ENCODE measurements at places on chromosomes 1 and 21. TPM values are rescaled to one million over a fixed set of nuclear protein-coding genes. Genes with fewer than 3 reads are reported as not detected.

The MX1 gene
- total RNA-seq: 6.1 TPM

The FOXO6 gene
- total RNA-seq: 0.66 TPM

The TMEM50A gene
- 174 TPM for total RNA-seq

The HEYL gene
- total RNA-seq: not detected

The NIPAL3 gene
- 13.8 TPM for total RNA-seq

The SGIP1 gene
- total RNA-seq: 22.3 TPM

The HUNK gene
- under 0.01 TPM for total RNA-seq

The S100A5 gene
- not detected for total RNA-seq

The SLC37A1 gene
- 9.4 TPM for total RNA-seq

The EDARADD gene
- total RNA-seq: not detected

The EVA1B gene
- 75.4 TPM for total RNA-seq

The ATP6V1G3 gene
- not detected for total RNA-seq

The IBA57 gene
- total RNA-seq: 8.2 TPM

The FAM177B gene
- not detected for total RNA-seq

The S100A7 gene
- total RNA-seq: not detected

The SLFNL1 gene
- total RNA-seq: 0.27 TPM

The RGS18 gene
- total RNA-seq: not detected

The OR14K1 gene
- total RNA-seq: not detected

The RRAGC gene
- total RNA-seq: 30.2 TPM

The DNAJC28 gene
- total RNA-seq: 2.3 TPM

The NBPF10 gene
- total RNA-seq: 0.86 TPM

The S100A4 gene
- 1.2 TPM for total RNA-seq

The VASH2 gene
- total RNA-seq: 0.14 TPM

The OR2T2 gene
- total RNA-seq: not detected

The NPPB gene
- not detected for total RNA-seq

The MARK1 gene
- total RNA-seq: 2.8 TPM

The PLEKHN1 gene
- total RNA-seq: 0.86 TPM

The SYT14 gene
- 1.2 TPM for total RNA-seq

The TRIM45 gene
- total RNA-seq: 1.4 TPM

The DEPDC1 gene
- 45.5 TPM for total RNA-seq

The CHIA gene
- total RNA-seq: not detected

The RAP1GAP gene
- 0.07 TPM for total RNA-seq

The OR2M3 gene
- total RNA-seq: not detected

The CFHR5 gene
- total RNA-seq: not detected

The GPR25 gene
- total RNA-seq: not detected

The DBT gene
- 9.6 TPM for total RNA-seq

The FLAD1 gene
- 21.6 TPM for total RNA-seq

The OR2L5 gene
- total RNA-seq: not detected

All from thoracic aorta endothelial cell (primary cell).